Left lobe of liver (tissue), 2 donors: ENCODE measurements at places on chromosomes 5 and 9.

DNA sequence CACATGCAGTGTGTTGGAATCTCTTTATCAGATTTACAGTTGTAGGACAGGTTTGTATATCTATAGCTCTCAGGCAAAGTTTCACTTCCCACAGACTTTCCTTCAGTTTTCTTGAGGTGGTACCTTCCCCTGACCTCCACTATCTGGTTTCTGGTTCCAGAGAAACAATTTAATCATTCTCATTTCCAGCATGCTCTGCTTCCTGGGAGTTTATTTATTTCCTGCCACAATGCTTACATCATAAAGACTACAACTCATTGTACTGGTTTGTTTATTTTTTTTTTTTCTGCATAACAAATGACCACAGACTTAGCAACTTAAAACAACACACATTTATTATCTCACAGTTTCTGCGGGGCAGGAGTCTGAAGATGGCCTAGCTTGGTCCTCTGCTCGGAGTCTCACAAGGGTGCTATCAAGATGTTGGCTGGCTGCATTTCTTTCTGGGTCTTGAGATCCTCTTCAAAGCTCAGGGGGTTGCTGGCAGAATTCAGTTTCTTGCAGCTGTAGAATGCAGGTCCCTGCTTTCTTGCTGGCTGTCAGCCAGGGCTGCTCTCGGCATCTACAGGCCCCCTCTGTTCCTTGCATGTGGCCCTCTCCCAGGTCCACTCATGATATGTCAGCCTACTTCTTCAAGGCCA is 247.7 kb downstream of the ENC1 start:
- no peak for DNase-seq

DNA sequence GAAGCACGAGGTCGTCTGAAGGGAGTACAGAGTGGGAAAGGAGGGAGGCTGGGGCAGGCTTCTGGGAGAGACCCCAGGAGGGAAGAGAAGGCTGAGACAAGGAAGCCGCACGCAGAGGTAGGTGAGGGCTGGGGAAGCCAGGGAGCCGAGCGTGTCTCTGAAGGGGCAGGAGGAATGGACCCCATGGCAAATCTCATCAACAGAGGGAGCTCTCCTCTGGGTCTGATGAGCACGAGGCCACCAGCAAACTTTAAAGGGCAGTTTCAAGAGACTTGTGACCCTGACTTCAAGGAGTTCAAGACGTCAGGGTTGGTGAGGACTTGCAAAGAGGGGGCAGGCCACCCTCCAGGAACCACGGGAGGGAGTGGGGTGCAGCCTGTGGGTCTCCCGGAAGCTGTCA is 326.2 kb upstream of the IRX2 start:
- DNase-seq, result no peak

DNA sequence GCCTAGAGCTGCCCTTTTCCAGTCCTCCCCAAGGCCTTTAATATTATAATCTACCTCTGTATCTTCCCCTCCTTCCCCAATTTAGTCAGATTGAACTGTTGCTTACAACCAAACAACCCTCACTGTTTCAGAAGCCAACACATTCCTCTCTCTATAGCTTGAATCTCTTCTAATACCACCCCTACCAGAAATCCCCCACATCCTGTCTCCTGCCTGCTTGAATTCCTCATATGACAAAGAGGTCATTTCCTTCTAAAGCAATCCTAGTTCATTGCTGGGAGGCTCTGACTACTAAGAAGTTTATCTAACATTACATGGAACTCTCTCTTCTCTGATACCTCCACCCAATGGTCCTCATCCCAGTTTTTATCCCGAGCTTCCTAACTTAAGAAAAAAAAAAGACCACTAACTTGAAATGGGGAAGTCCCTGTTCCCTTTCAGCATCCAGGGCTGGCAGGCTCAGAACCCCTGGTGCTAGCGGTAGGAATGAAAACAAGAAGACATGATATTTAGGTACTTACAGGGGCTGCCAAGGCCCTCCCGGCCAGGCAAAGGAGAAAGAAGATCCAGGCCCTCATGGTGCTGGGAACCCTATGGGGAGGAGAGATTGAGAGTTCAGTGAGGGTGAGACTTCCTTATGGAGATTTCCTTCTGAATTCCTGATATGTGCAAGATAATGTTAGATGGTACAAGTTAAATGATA is 11.0 kb downstream of the SPARC start:
- DNase-seq, result no peak

GRCh38 chr5:496028-496427 is 28.2 kb downstream of the SLC9A3 start:
- no peak for DNase-seq
